Activated CD4-positive, alpha-beta T cell treated with anti-CD3 and anti-CD28 coated beads for 4 hours (primary cell): ENCODE measurements at places on chromosomes 2 and 18.

- no peak for DNase-seq
These were observed 329.0 kb downstream of the PAX3 start for GRCh38 chr2:221969830-221970144.

GRCh38 chr2:33241581-33241980 lies 234.9 kb upstream of the RASGRP3 start:
- DNase-seq: no peak

GRCh38 chr18:43524260-43524659 lies 247.0 kb upstream of the SYT4 start:
- no peak for DNase-seq

DNA sequence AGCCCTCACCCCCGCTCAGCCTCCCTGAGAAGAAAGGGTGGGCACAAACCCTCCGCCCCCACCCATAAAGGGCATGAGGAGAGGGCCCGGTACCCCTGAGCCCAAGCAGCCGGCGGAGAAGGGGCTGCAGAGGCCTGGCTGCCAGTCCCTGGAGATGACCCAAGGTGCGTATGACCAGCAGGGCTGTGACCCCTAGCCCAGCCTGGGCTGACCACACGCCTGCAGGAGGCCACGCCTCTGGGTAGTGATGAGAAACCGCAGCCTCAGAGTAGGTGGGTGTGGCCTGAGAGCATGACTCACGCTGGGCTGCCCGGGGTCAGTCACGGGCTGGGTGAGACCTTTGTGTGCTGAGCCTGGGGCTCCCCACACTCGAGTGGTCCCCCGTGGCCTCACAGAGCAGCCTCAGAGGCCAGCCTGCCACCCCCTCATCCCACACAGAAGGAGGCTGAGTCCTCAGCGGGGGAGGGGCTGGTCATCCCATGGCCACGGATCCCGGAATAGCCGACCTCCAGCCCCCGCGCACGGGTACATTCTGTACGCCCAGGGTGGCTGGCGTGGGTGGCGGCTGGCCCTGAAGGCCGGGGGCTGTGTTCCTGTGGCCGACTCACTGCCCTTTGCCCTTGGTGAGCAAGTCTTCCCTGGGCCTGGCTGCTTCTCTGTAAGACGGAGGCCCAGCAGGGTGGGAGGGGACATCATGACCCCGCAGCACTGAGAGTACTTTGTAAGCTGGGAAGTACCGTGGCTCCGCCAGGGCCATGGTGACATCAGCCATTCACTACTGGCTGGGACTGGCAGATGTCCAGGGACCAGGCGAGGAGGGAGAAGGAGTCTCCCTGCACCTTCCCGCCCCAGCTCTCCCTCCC lies 110.8 kb upstream of the OTOS start:
- DNase-seq: no peak

- no peak for DNase-seq
These were observed 241.6 kb downstream of the PDE11A start for GRCh38 chr2:177830881-177831386.

DNA sequence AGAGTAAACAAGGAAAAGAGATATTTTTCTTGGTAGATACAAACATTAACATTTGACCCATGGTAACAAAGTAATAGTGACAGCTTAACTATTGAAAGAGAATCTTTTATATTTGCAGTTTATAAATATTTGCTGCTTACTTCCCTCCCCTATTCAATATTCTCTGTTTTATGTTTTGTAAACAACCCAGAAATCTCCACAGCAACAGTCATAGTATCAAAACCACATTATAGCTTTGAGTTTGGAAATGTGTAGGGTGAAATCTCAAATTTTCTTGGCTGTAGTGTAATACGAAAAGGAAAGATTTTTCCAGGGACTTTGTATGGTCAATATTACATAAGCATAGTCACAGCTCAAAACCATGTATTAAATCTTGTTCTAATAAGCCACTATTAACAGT lies 511.2 kb downstream of the METTL4 start:
- DNase-seq: no peak

- no peak for DNase-seq
These were observed 51.6 kb downstream of the APOB start for GRCh38 chr2:20992201-20992711.

DNA sequence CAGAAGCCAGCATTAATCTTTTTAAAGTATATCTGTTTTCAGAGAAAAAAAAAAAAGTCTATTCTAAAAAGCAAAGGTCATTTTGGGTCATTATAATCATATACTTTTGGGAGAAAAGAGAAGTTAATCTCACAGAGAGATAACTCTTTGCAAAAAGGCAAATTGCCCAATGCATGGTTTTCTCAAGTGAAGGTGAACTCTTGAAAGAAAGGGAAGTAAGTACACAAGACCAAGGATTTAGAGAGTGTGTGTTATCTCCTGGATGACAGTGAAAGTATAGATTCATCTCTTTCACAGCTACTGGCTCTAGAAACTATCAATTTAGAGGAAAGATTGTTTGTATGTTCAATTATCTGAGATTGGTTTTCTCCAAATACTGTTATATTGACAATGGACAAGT lies 151.4 kb downstream of the CD8B2 start:
- DNase-seq: no peak
